MG63 (cell line): ENCODE measurements at places on chromosomes 16 and 17. TPM values are rescaled to one million over a fixed set of nuclear protein-coding genes. Genes with fewer than 3 reads are reported as not detected.

The PRAC2 gene
- total RNA-seq: 5.0 TPM in 1 of 2 replicates, not detected in the other

The RNF112 gene
- total RNA-seq: not detected in 2 replicates

The NFATC3 gene
- total RNA-seq: 4.5 and 4.6 TPM in 2 replicates

DNA sequence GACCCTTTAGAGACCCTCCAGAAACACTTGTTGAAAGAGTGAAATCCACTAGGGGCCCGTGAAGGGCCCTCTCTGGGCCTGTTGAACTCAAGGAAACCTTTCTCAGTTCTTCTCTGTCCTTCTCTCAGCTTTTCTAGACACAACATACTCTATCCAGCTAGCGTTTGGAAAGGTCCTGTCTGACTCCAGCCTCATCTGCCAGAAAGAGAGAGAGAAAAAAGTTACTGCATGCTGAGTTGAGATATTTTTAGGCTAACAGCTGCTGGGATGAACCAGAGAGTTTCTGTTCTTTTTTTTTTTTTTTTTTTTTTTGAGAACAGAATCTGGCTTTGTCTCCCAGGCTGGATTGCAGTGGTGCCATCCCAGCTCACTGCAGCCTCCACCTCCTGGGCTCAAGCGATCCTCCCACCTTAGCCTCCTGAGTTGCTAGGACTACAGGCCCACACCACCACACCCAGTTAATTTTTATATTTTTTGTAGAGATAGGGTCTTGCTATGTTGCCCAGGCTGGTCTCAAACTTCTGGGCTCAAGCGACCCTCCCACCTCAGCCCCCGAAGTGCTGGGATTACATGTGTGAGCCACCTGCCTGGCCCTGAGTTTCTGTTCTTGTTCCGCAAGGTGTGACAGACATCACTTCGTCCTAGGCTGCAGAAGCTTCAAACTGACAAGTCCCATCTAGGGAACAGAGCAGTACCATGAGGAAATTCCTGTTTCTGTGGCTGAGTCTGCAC lies 14.9 kb upstream of the TEX2 start:
- no peak for DNase-seq

DNA sequence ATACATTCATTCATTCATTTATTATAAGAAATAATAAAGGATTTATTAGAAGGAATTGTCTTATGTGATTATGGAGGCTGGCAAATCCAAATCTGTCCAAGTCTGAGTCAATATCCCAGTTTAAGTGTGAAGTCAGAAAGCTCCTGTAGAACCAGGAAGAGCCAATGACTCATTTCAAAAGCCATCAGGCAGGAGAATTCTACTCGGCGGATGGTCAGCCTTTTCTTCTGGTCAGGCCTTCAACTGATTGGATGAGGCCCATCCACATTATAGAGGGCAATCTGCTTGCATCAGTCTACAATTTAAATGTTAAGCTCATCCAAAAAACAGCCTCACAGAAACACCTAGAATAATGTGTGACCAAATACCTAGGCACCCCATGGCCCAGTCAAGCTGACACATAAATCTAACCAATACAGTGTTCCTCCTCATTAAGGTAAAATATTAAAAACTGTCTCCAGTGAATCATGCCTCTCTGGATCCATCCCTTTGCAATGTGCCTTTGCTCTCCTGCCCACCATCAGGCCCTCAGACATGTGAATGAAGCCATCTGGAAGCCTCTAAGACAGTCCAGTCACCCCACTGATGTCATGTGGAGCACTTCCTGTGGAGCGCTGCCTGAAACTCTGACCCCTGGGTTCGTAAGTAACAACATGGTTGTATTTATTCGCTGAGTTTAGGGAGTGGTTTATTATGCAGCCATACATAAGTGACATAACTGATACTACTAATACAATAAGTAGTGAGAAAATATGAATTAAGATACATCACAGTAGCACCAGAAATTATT lies 69.2 kb upstream of the WSB1 start:
- DNase-seq: no peak
